ENCODE measurements at places on chromosomes 2 and 18.
A peak's percentile ranks its signal among the peaks of the same experiment; 100 is the strongest.

GRCh38 chr2:42783511-42783910 is 8.9 kb downstream of the HAAO start:
- DNase-seq: no peak

GRCh38 chr2:107337209-107337898 is 451.4 kb upstream of the ST6GAL2 start:
- peak; percentile 92 for DNase-seq

- DNase-seq: no peak
These were observed 463.7 kb upstream of the DSEL start for GRCh38 chr18:67980241-67980640.

DNA sequence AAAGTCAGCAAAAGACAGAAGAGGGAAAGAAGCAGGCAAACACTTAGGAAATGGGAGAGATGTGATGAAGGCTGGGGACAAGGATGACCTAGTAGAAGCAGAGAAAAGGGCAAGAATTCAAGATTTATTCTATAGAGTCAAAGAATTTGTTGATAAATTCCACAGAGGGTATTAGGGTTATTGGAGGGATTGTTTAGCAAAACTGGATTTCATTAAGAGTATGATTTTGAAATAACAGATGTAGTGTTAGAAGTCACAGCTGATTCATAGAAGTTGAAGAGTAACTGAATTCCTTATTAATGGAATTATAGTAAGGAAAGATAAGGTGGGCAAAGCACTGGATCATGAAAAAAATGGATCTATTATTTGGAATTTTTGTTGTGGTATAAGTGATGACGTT is 48.6 kb downstream of the CEP192 start:
- peak; percentile 10 for DNase-seq

DNA sequence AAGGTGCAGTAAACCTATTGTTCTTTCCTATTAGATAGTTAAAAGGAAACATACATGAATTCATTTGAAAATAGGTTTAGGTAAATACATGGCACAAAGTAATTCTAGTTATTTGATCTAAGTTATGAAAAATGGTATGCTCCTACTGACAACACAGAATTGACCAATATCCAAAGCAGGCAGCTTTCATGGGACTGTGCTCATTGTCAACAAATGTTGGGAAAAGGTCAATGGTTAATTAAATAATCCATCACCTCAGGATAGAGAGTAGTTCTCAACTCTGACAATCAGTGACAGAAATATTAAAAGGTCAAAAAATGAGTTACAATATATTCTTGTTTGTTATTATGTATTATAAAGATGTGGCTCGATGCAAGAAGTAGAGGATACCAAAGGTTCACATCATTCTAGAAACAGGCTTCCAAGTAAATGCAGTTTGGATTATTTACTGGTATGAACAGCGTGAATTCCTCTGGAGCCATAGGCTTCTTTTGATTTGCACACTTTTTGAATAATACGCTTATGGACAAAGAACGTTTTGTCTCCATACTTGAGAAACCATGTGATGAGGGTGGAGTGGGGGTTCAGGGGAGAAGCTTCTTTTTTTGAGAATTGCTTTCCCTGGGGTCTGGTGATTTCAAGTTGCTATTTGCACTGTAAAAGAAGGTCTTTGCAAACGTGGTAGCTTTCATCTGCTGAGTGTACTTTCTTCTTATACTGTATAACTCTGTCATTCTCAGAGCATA is 422.0 kb upstream of the ZEB2 start:
- no peak for DNase-seq

DNA sequence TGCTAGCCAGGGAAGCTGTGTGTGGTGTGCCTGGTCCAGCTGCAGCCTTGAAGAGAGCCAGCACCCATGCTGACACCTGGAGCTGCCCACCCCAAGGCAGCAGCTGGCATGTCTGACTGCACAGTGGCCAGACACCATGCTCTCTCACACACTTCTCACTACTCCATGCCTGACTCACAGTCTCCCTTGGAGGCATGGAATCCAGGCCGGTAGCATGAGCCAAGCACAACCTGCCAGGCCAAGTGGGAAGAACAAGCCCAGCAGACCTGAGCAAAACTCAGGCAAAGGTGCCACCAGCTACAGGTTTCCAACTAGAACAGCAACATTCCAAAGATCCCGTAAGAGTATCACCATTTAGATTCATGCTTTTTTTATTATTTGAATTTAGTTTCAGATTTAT is 625.3 kb upstream of the LRRTM4 start:
- DNase-seq: no peak
